ENCODE measurements at places on chromosomes 5 and 9. TPM values are rescaled to one million over a fixed set of nuclear protein-coding genes. Genes with fewer than 3 reads are reported as not detected.

Gene NUDT2
- 36.6 TPM for polyA plus RNA-seq

Gene CBY3
- polyA plus RNA-seq = not detected

Gene SLC23A1
- not detected for polyA plus RNA-seq

DNA sequence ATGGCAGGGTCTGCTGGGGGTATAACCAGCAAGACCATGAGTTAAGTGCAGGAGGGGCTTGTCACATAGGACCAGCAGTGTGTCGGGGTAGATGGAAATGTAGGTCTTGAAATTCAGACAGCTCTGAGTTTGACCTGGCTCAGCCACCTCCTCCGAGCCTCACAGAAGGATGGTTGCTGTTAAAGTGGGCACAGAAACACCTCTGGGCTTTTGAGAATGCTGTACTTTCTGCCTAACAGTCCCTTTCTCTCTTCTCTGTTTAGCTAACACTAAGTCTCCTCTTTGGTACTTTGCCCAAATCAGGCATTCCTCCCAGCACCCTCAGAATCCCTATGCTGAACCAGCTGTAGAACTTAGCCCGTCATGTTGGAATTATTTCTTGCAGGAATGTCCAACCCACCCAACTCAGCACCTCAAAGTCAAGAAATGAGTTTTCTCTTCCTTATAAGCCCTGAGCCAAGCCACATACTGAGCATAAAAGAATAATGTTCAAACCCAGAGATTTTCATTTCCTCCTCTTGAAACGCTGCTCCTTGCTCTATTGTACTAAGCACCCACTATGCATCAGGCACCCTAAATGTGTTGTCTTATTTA lies 41.7 kb upstream of the MATR3 start:
- DNase-seq = peak; percentile 58

DNA sequence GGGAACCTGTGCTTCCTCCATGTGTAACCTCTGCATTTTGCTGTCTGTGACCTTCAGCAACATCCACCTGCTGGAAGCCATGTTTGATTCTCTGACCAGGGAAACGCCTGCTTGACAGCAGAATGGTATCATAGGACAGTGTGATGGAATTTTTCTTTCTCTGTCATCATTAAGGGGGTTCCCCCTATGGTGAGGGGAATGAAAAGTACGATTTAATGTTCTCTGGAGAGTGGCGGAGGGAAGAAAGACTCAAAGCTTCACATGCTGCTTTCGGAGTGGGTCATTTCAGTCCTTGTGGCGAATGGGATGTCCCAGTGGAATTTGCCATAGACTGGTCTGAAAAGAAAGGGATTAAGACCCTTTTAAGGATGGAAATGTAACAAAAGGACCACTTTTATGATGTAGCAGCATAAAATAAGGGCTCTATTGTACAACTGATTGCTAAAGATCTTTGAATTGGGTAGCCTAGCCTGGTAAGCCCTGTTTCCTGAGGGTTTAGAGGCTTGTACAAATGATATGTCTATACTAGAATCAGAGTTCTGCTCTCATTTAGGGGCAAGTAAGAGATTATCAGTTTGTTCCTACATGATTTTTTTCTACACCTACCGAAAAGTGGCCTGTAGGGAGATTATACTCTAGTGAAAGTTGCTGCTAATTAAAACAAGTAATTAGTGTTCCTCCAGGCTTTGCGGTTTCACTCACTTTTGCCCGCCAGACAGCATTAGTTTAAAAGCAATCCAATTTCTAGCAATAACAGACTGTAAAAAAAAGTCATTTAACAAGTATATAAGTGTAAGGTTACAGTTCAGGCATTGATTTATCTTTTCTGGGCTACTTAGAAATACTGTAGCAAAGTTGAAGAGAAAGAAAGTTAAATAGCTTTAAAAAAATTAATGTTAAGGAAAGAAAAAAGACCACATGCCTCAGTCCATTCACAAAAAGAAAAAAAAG lies 904.5 kb downstream of the NR2F1-AS1 start:
- no peak for DNase-seq

- DNase-seq = peak; percentile 34
Observed at GRCh38 chr9:92308893-92309292, 15.4 kb upstream of the IARS1 start.

GRCh38 chr9:130200038-130200849 lies 28.0 kb downstream of the NCS1 start:
- DNase-seq = no peak

GRCh38 chr5:155943516-155944407 lies 383.2 kb upstream of the SGCD start:
- peak; percentile 70 for DNase-seq

DNA sequence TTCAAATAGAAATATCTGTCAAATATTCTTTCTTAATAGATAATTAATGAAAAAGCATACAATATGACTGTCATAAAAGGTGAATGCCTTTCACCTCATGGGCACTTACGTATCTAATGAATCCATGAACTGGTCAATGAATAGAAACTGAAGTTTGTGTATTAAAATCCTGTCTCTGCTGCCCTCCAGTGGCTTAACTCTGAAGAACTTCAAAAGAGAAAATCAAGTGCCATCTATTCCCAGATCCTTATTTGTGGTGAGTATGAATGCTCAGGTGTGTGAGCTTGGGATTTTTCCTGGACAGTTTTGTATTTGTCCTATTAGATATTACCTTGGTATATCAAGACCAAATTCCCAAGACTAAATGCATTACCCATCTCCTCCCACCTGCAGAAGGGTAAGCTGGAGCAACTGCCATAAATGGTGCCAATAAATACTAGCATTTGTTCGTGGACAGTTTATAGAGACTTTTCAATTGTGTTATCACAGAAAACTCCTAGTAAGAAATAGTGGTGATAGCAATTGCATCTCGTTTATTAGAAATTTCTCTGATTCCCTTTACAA lies 44.0 kb upstream of the SVEP1 start:
- peak; percentile 70 for DNase-seq

DNA sequence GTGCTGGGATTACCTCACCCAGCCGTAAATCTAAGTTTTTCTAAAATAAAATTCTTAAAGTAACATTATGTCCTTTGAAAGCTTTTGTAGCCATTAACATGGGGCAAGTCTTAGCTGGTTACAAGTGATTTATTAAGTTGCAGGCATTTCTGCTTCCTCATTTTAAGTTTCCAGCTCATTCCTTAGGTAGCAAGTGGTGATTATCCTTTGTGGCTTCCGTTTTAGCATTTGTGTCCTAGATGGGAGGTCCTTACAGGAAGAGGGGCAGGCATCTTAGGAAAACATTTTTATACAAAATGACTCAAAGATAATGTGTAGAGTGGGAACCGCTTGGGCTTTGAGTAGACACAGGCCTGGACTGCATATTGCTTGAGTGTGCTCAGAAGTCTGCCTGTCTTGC lies 35.0 kb upstream of the ROPN1L start:
- DNase-seq = no peak

Measured in IMR-90 (cell line).